SJSA1 (cell line): ENCODE measurements at places on chromosomes 3 and 15. TPM values are rescaled to one million over a fixed set of nuclear protein-coding genes. Genes with fewer than 3 reads are reported as not detected.

Gene CFAP20DC
- 4.8 and 6.1 TPM in 2 replicates for total RNA-seq

DNA sequence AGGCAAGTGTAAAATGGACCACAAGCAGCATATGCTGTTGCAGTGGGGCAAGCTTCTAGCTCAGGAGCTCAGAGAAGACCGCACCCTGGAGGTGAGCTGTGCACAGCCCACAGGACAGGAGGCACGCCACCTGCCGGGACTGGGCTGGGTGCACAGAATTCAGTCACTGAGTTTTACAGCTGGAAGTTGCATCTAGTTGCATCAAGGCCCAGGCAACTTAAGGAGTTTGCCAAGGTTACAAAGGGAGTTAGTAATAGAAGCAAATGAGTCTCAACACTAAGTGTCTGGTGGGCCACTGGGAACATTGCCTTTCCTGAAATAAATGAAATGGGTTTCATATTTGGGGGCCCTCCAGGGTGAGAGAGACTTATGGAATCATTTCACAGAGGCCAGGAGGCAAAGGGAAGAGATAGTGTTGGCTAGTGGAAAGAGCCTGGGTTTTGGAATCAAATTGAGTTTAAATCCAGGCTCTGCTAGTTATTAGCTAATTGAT, 36.0 kb upstream of the TIMP4 start:
- DNase-seq: no peak

Gene FOXL2
- total RNA-seq: not detected in 2 replicates

- no peak for DNase-seq
These were observed 13.2 kb downstream of the SLC6A1 start for GRCh38 chr3:11005686-11006256.

- no peak for DNase-seq
These were observed 53.3 kb downstream of the ST6GAL1 start for GRCh38 chr3:186983659-186984058.

Gene BFSP2
- total RNA-seq: not detected in 2 replicates

Gene ACAD9
- total RNA-seq: 29.2 and 29.3 TPM in 2 replicates

Gene FSIP1
- total RNA-seq: 0.79 and 3.9 TPM in 2 replicates

DNA sequence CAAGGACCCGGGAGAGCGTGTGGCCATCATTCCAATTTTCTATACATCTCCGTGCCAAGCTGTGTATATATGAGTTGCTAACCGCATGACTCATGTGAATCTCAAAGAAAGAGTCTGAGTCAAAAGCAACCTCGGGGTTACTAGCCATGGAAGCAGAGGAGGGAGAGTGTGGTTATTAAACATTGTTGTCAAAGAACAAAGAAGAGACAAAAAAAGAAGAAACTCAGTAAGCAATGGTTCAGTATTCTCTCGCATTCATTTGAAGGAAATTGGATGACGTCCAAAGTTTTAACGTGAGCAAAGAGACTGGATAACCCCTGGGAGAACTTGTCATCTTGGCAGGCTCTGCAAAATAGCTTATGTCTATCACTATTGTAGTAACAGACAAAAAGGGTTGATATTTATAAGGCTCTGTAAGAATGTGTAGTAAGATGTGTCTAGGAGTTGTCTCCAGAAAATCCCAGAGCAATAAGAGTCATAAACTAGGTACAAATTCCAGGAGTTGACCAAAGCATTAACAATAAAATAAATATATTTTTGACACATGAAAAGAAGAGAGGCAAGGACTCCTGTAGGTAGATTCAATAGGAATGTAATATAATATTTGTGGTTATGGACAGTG, 52.8 kb upstream of the GRM7 start:
- DNase-seq: peak; percentile 24

GRCh38 chr3:16396202-16396601, 117.3 kb downstream of the RFTN1 start:
- DNase-seq: no peak

GRCh38 chr3:36488077-36488789, 107.9 kb downstream of the STAC start:
- DNase-seq: no peak

GRCh38 chr3:61537366-61537765, 24.0 kb upstream of the PTPRG start:
- no peak for DNase-seq
